Foreskin keratinocyte (primary cell): ENCODE measurements at places on chromosomes 5 and 9. TPM values are rescaled to one million over a fixed set of nuclear protein-coding genes. Genes with fewer than 3 reads are reported as not detected.
A peak's percentile ranks its signal among the peaks of the same experiment; 100 is the strongest.

DNA sequence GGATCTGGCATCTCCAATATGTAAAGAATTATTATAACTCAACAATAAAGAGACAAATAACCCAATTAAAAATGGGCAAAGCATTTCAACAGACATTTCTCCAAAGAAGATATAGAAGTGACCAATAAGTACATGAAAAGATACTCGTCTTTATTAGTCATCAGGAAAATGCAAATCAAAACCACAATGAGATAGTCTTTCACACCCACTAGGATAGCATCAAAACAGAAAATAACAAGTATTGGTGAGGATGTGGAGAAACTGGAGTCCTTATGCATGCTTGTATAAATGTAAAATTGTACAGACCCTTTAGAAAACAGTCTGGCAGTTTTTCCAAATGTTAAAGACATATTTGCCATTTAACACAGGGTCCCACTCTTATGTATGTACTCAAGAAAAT is 39.1 kb upstream of the ITGA1 start:
- DNase-seq = no peak

TSLP gene
- 0.06 and 0.22 TPM in 2 replicates for polyA plus RNA-seq

TNC gene
- polyA plus RNA-seq = 3.1 and 15.6 TPM in 2 replicates

- DNase-seq = no peak
Measured at GRCh38 chr9:88106492-88106891, 31.8 kb downstream of the SPATA31C2 start.

DNA sequence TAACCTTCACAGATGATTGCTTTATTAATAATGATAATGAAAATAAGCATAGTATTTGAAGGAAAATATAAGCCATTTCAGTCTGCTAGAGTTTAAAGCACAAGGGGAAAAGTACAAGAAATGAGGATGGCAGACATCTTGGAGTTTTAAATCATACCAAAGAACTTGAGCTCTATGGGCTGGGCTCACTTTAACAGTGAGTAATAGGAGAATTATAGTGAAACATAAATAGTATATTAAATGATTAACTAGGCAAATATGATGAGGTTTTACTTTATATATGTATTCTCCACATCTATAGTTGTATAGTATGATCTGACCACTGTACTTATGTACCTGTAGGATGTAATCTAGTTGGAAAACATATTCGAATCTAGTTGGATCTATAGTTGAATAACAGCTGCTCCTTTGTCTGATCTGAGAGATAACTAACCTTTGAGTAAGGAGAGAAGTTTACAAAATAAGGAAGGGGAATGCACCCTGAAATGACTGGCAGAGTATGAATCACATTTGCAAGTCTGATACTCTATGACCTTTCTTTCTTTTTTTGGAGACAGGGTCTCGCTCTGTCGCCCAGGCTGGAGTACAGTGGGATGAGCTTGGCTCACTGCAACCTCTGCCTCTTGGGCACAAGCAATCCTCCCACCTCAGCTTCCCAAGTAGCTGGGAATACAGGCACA is 17.6 kb downstream of the MEGF9 start:
- peak; percentile 50 for DNase-seq

DNA sequence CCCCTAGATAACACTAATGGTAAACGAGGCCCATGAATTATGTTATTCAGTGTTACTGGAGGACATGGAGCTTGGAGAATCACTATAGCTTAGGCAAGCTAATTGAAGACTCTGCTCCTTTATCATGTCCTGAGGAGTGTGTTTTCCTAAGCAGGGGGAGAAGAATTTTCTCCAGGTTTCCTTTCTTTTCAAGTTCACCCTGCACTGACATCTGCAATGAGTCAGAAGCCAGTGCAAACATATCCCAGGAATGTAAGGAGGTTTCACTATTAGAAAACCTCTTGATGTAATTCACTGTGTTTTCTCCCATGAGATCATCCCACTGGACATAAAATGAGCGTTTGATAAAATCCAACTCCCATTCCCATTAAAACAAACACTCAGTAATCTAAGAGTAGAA is 75.6 kb downstream of the DMRT2 start:
- DNase-seq = peak; percentile 89
